ENCODE measurements at places on chromosomes 5 and 9.

GRCh38 chr5:140329739-140330481, 16.5 kb downstream of the HBEGF start:
- no peak for DNase-seq

GRCh38 chr9:129103595-129103965, 7.0 kb downstream of the CRAT start:
- DNase-seq, result no peak

GRCh38 chr9:32875242-32875641, 91.9 kb downstream of the TMEM215 start:
- DNase-seq, result no peak

DNA sequence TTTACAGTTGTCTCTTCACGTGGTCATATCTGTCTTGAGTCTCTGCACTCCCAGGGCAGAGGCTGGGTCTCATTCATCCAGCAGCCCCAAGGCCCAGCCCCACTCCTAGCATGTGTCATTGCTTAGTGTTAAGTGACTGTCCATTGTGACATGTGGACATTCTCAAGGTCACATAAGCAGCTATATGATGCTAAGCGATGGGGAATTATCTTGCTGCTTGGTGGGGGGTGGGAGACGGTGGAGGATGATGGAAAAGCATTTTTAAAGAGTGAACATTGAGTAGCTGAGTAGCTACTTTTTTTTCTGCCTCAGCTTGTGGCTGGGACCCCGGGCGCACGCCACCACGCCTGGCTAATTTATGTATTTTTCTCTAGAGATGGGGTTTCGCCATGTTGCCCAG, at the start of gene C9orf153:
C9orf153 (minus strand) TSS at position 101 of the 400 bp plus-strand sequence. CDS start 30,054 bp downstream, outside the sequence.
- DNase-seq, result no peak

- no peak for DNase-seq
These were observed 296.0 kb upstream of the DMRT1 start for GRCh38 chr9:545480-545879.

GRCh38 chr5:94374336-94374735, 244.1 kb downstream of the KIAA0825 start:
- no peak for DNase-seq

- DNase-seq, result no peak
These were observed 29.8 kb upstream of the RPL26L1 start for GRCh38 chr5:172929371-172929838.

DNA sequence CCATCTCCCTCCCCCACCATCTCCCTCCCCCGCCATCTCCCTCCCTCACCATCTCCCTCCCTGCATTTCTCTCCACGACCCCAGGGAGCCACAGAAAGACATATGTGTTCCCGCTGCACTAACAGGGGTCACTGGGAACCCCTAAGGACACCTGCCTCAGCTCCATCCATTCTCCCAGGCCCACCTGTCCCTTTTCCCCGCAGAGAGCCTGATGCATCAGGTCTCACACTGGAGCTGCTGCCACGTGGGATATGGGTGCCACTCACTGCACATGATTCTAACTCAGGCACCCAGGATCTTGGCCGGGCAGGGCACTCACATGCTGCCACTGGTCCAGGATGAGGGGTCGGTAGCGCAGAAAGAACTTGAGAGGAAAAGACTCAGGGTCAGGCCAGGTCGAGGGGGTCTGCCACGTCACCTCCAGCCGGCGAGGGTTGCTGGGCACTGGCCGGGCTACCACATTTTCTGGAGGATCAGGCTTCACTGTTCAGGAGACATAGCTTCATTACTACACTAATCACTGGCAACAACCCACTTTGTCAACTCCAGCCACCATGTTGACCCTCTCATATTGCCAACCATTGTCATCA, 33.2 kb upstream of the ENHO start:
- DNase-seq, result no peak

DNA sequence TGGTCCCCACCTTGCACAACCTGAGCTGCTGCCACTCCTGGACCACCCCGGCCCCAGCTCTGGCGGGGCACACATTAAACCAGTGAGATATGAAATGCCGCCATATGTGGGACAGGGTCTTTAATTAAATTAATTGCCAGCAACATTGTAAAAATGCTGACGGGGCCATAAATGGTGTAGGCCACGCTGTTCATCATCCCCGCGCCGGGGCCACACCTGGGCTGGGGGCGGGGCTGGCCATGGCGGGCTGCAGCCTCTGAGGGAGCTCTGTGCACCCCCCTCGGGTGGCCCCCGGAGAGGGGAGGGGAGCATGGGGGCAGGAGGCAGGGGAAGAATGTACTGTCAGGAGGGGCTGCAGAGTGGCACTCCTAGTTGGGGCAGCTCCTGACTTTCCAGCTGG, 41.0 kb downstream of the UNC5A start:
- no peak for DNase-seq

- DNase-seq, result no peak
These were observed 17.0 kb downstream of the BTF3 start for GRCh38 chr5:73515232-73515631.

- no peak for DNase-seq
These were observed 133.7 kb downstream of the KIF4B start for GRCh38 chr5:155147222-155147621.

DNA sequence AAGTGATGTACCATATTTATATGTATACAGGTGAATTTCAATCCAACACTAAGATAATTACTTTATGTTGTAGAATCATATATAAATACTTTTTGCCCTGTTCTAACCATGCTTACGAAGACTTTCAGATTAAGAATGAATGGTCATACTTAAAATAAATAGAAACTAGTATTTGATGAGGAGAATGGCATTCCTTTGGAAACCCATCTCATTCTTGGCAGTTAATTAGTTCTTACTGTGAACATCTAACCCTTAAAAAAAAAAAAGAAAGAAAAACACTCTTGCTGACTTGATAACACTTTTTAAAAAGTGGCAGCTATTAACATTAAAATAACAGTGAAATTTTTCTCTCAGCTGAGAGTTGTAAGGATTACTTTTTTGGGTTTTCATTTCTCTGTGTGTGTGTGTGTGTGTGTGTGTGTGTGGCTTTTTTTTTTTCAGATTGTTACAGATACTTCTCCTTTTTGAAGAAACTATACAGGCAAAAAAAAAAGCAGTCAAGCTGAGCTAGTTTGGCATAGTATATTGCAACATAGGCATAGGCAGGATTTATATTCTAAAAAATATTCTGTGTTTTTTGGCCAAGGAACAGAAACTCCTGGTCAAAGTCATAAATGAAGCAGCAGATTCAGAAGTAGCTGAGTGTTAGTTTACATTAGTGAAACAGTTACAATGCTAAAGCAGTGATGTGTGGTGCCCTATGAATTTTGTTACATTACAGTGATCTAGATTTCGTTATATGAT, 163.5 kb downstream of the CD180 start:
- DNase-seq, result no peak

- DNase-seq, result no peak
These were observed 1.6 kb upstream of the PRDM6 start for GRCh38 chr5:123087173-123088030.

GRCh38 chr9:98485706-98486105, 223.0 kb downstream of the GABBR2 start:
- no peak for DNase-seq

DNA sequence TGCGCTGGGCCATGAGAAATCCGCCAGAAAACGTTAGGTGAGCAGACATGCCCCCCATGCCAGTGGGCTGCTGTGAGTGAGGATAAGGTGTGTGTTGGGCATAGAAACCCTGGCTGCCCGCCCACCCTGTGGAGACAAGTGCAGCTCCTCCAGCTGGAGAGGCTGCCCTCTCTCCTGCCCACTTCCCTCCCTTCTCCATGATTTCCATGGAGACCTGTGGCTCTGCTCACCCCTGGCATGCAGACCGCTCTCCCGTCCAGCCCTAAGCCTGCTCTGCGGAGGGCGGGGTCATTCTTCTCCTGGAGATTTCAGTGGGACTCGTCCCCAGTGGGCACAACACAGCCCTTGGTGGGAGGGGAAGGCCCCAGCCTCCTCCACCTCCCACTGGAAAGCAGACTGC, 133.0 kb upstream of the FAM120A start:
- DNase-seq, result no peak
